ENCODE measurements at places on chromosomes 12 and 14.

- DNase-seq = no peak
Measured at GRCh38 chr14:25463480-25463879, 413.5 kb upstream of the STXBP6 start.

DNA sequence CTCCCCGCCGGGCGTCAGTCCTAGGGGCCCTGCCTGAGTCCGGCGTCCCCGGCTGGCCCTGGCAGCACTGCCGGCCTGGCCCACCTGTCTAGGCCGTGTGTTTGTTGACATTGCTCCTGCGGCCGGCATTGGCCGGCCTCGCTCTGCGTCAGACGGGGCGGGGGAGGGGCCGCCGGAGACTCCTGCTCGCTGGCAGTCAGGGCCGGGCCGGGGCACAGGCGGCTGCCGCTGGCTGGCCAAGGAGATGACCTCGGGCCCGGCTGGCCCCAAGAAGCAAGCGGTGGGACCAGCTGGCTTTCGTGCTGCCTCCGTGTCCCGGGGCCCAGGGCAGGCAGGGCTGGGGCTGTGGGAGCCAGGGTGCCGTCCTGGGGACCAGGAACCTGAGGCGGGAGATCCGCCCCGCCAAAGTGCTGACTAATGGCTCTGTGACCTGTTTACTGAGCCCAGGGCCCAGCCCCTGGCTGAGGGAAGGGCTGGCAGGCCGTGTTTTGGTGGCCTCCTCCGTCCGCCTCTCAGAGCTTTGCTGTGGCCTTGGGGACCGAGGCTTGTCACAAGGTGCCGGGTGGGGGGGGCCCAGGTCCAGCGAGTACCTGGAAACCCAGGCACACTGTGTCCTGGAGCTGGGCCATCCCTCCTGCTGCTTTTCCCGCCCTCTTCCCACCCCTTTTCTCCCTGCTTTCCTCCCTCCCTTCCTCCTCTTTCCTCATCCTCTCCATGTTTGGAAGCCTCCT lies 1.8 kb downstream of the ULK1 start:
- peak; percentile 82 for DNase-seq

DNA sequence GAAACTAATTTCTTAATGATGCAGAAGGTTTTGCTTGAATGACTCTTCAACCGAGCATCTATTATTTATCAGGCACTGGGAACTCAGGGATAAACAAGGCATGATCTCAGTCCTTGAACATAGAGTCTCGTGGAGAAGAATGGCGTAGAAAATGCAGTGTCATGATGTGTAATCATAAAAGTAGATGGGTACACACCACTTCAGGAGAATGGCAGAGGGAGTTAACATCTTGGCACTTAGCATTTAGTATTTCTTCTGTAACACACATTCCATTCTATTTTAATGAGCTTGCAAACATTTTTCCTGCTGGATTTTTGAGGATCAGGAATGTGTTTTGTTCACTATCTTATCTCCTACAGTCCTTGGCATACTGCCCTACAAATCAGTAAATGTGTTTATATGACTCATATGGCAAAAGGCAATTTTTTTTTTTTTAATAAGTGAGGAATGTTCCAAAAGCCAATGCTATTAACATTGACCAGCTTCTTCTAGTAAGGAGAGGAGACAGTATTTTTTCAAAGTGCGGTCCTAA lies 3.8 kb downstream of the TXNRD1 start:
- peak; percentile 98 for DNase-seq

- DNase-seq = peak; percentile 71
Measured at GRCh38 chr14:52413729-52414408, 99.8 kb downstream of the PTGER2 start.

DNA sequence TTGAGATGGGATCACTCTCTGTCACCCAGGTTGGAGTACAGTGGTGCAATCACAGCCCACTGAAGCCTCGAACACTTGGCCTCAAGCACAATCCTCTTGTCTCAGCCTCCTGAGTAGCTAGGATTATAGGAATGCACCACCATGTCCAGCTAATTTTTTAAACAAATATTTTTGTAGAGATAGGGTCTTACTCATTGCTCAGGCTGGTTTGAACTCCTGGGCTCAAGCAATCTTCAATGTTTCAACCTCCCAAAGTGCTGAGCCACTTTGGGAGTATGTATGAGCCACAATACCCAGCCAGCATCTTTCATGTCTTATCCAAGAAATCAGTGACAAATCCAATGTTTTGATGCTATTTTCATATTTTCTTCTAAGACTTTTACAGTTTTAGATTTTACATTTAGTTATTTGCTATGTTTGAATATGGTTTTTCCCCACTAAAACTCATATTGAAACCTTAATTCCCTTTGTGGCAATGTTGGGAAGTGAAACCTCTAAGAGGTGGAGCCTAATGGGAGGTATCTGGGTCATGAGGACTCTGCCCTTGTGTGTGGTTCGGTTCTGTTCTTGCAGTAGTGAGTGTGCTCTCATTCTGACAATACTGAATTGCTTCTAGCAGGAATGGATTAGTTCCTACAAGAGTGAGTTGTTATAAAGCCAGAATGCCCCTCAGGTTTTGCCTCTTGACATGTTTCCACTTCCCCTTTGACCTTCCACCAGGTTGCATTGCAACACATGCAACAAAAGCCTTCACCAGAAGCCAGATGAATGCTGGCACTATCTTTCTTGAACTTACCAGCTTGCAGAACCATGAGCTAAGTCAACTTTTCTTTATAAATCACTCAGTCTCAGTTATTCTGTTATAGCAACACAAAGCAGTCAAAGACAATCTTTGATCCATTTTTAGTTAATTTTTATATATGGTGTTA lies 80.8 kb upstream of the AMIGO2 start:
- DNase-seq = peak; percentile 8

- peak; percentile 18 for DNase-seq
Measured at GRCh38 chr12:5777451-5777850, 167.6 kb downstream of the ANO2 start.

DNA sequence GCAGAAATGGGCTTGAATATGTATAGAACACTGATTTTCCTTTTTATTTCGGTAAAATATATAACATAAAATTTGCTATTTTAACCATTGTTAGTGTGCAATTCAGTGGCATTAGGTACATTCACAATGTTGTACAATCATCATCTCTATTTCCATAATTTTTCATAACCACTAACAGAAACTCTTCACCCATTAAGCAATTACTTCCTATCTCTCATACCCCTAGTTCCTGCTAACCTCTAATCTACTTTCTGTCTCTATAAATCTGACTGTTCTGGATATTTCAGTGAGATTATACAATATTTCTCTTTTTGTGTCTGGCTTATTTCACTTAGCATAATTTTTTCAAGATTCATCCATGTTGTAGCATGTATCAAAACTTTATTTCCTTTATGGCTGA lies 8.9 kb upstream of the RNF212B start:
- DNase-seq = no peak

GRCh38 chr12:56574210-56574609 lies 52.6 kb downstream of the RBMS2 start:
- peak; percentile 39 for DNase-seq

GRCh38 chr12:100156731-100157426 lies 14.2 kb upstream of the BLTP3B start:
- no peak for DNase-seq

DNA sequence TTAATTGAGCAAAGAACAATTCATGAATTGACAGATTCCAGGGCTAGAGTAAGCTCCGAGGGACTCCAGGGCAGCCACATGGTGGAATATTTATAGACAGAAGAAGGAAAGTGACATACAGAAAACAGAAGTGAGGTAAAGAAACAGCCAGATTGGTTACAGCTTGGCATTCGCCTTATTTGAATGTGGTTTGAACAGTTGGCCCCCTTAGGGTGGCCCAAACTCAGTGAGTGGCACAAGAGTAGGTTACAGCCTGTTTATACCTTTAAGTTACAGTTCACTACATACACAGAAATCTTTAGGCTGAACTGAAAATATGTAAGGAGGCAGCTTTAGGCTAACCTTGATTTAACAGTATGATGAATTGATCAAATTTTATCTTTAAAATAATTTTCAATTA lies 174.5 kb upstream of the CNOT2 start:
- no peak for DNase-seq

GRCh38 chr12:69720750-69721149 lies 17.9 kb upstream of the RAB3IP start:
- DNase-seq = no peak

DNA sequence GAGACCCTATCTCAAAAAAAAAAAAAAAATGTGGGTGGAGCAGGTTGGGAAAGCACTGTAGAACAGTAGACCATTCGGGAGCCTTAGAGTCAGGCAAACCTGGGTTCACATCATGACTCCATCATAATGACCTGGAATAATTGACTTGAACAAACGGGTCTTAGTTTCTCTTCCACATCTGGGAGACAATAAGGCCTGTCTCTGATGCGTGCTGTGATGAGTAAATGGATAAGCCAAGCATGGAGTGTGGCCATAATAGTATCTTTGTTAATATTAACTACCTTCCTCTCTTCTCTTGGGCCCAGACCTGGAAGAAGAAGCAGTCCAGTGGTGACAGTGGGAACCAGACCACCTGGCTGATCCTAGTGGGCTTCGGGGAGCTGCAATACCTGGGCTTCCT lies 54.5 kb downstream of the KANSL2 start:
- no peak for DNase-seq

DNA sequence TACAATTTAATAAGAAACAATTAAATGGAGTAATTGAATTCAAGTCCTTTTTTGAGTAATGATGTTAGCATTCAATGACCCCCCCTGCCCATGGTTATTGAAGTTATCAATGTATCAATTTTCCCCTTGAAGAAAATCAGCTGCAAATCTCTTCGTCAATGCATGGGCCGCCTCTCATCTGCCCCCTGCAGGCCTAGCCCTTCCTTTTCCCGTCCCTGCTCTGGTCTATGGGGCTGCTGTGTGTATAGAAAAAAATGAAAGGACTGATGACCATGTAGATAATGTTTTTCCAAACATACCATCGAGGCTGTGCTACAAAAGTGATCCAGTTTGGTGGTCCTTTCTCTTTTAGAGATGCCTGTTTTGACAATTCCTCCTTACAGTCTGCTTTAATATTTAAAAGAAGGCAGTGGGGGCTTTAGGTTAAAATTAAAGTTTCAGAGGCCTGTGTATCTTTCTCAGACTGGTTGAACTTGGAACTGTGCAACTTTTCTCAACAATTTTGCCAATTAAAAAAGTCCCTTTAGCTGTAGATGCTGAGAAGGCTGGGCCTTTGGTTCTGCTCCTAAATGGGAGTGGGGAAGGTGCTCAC lies 98.4 kb downstream of the APAF1 start:
- DNase-seq = no peak

GRCh38 chr12:7444537-7444936 lies 584 bp upstream of the CD163L1 start:
- no peak for DNase-seq

DNA sequence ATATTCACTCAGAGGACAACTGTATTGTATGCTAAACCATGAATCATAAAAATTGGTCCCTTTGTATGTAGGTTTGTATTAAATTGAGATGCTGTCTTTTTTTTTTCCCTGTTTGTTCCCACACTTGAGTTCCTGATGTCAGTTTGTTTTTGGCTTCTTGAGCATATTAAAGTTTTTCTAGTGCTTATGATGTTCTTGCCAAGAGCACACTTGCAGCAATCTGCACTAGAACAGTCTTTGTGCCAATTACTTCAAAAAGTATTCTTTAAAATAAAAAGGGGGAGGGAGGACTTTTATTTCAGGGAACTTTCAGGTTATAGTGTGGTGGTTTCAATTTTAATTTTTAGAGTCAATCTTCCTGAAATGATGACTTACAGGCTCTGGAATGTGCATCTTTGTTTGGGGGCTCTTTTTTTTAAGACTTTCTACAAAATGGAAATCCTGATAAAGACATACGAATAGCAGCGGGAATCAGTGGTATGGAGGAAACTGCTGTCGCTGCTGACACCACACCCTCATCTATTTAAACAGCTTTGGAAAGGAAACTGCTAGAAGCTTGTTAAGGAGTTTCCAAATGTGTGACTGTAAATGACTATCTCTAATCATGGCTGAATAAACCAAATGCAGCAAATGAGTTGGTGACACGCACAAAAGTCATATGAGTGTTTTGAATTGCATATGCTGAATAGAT lies 188.6 kb downstream of the EGLN3 start:
- DNase-seq = peak; percentile 47

DNA sequence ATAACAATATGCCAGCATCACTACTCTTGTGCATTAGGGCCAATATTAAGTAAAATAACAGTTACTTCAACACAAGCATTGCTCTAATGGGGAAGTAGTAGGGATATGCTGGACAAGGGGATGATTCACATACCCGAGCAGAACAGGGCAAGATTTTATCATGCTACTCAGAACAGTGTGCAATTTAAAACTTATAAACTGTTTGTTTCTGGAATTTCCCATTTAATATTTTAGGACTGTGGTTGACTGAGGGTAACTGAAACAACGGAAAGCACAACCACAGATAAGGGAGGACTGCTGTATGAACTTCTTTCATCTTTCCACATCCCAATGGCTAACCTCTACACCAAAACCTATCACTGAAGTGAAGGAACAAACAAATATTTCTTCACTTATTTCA lies 36.8 kb downstream of the SARNP start:
- DNase-seq = no peak

DNA sequence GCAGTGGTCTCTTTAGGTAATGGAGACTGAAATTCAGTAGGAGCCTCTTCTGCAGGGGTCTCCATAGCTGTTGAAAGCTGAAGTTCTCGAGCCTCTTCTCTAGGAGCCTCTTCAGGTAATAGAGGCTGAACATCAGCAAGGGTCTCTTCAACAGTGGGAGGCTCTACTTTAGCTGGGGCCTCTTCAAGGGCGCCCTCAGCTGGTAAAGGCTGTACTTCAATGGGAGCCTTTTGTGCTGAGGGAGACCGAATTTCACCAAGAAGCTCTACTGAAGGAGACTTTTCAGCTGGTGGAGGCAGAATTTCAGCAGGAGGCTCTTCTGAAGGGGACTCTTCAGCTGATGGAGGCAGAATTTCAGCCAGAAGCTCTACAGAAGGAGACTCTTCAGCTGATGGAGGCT lies 1.5 kb downstream of the FSCB start:
- no peak for DNase-seq

DNA sequence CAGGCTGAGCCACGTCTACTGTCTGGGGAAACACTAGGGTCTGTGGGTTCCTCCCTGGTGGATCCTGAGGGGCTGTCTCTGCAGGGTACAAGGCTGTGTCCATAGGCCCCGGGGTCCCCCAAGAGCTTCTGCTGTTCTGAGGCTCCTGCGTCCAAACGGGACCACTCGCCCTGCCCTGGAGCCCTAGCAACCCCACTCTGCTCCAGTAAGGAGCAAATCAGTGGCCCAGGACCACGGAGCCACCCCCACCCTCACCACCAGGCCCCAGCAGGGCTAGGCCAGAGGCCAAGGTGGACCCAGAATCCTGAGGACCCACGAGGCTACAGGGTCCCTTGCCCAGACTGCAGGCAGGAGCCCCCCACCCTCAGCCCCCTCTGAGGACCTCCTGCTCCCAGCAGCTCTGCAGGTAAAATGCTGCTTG lies 75.1 kb upstream of the GALNT9 start:
- DNase-seq = no peak

- DNase-seq = peak; percentile 57
Measured at GRCh38 chr14:79581912-79582576, 629.3 kb downstream of the DIO2 start.

- no peak for DNase-seq
Measured at GRCh38 chr12:78778339-78778738, 86.2 kb upstream of the SYT1 start.

Measured in fibroblast of skin of right biceps (primary cell).